ENCODE measurements at places on chromosomes 5 and 9. TPM values are rescaled to one million over a fixed set of nuclear protein-coding genes. Genes with fewer than 3 reads are reported as not detected.

- no peak overlapping the region for H3K27ac ChIP-seq
- H3K4me1 ChIP-seq, result no peaks in the 10 kb centered on the region
- no peaks in the 10 kb centered on the region for H3K36me3 ChIP-seq
- DNase-seq, result no peak
Observed at GRCh38 chr9:135062254-135062653, 25.2 kb upstream of the OLFM1 start.

DNA sequence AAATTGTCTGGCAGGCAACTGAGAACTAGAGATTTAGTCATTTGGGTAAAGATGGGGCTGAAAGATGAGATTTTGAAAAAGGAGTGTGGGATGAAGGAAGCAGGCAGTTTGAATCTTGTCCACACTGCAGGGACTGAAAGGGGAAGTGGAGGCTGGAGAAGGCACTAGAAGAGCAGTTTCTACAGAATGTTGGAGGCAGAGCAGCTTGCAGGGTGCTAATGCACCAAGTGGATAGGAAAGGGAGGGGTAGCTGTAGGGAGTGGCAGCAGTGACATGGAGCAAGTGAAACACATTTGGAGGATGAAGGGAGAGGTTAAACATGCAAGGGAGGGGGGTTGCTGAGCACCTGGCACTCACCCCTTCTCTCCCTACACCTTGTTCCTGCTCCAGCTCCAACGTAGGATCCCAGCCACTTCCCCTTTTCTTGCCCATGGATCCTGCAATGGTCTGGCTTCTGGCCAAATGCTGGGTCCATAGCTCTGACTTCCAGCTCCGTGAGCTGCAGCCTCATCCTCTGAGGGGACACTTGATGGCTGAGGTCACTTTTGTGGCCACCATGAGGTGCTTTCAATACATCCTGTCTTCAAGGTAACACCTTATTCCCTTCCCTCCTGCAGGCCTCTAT lies 30.0 kb upstream of the FGD3 start:
- H3K4me1 ChIP-seq, result peaks cover 4% of the 10 kb centered on the region
- H3K27me3 ChIP-seq, result no peaks in the 10 kb centered on the region
- H3K36me3 ChIP-seq, result no peaks in the 10 kb centered on the region

DNA sequence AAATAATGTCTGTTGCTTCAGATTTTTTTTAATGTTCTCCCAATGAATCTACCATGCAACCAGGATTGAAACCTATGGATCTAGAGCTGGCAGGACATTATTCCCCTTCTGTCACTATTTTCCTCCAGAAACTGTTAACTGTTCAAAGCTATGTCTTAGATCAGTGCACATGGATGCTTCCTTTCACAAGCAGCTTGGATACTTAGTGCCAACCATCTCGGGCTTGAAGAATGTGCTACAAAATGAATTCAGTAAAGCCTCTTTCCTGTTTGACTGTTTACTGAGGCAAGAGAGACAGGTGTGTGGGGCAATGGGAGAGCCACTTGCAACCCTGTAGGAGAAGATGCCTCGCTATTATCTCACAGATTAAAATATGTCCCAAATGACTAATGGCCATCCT lies 774.8 kb downstream of the KCTD16 start:
- no peak overlapping the region for H3K4me3 ChIP-seq
- H3K4me1 ChIP-seq, result no peaks in the 10 kb centered on the region
- no peaks in the 10 kb centered on the region for H3K36me3 ChIP-seq
- no peak for DNase-seq
- no peaks in the 10 kb centered on the region for H3K27me3 ChIP-seq
- H3K27ac ChIP-seq, result no peak overlapping the region

Gene SHISAL2B
- total RNA-seq, result not detected
